ENCODE measurements at places on chromosomes 1 and 21.

DNA sequence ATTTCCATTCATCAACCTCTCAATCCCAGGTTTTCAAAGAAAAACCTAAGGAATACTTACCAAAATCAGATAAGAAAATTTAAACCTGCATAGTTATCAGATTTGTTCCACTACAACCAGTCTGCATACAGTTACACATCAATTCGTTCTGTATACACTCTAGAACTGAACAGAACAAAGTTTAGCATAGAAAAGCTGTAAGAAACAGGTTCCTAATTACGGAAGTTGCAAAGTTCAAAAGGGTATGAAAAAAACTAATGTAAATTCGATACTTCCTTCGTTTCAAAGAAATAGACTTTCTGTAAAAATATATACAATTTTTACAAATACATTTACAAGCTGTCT, 3.1 kb downstream of the MCL1 start:
- DNase-seq, result no peak

GRCh38 chr1:116574581-116575291, 3.9 kb upstream of the CD58 start:
- peak; percentile 48 for DNase-seq

DNA sequence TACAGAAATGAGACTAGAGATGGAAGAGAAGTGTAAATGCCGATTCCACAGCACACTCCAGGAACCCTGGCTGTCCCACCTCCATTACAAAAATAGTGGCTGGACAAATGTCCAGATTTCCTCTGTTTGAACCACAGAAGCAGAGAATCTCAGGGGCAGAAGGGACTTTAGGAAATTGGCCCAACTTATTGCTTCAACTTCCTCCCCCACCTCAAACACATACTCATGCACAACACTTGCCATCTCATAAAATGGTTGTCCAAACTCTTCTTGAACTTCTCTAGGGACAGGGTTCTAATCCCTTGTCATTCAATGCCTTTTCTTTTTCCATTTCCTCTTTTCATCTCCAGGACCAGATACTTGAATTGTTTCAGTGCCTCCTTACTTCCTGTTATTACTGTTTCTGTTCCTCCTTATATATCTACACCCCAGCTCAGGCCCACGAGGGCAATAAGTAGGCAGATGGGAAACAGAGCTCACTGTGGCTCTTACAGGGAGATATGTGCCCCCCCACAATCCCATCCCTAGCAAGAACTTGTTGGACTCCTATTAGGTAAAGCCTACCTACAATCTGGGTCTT, 8.5 kb upstream of the B4GALT3 start:
- no peak for DNase-seq

GRCh38 chr1:59707178-59707791, 107.5 kb upstream of the HOOK1 start:
- peak; percentile 61 for DNase-seq

- no peak for DNase-seq
Measured at GRCh38 chr1:221334062-221334461, 407.8 kb downstream of the DUSP10 start.
